CD8-positive, alpha-beta memory T cell (primary cell): ENCODE measurements at places on chromosomes 2 and 18.

GRCh38 chr2:35125278-35125677, 1230.3 kb upstream of the CRIM1 start:
- no peak for DNase-seq

- DNase-seq = no peak
These were observed 9.1 kb upstream of the MYO5B start for GRCh38 chr18:50203801-50204604.

- DNase-seq = no peak
These were observed 214.8 kb upstream of the RAB6C start for GRCh38 chr2:129764376-129765325.

DNA sequence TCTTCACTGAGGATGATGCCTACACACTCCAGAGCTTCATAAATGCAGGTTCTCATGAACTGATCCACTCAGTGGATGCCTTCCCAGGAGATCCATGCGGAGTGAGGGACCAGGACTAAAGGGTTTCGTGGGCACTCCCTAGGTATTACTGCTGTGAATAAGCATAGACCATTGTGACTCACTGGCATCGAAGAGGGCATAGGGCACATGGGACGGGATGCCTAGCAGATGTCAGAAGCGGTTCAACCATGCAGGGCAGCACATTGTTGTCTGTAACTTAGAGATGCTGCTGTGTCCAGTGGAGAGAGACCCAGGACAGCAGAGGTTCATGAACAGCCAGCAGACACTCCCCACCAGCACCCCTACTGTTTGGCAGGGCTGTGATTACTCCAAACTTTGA, 17.2 kb downstream of the GKN2 start:
- no peak for DNase-seq

DNA sequence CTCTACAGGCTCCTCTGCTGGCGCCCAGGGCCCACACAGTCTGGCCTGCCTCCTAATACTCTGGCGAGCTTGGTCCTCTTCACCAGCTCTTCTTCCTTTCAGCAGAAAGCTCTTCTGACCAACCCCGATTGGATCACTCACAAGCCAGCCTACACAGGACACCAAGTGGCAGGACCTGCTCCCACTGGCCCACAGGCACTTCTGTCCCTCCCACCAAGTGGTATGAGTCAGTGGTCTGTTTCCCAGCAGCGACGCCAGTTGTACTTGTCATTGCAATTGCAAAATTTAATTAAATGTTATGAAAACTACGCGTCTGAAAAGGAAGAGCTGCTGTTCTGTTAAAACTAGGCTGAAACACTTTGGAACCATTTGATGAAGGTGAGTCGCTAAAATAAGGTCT, 46.7 kb downstream of the NDUFA10 start:
- DNase-seq = no peak

DNA sequence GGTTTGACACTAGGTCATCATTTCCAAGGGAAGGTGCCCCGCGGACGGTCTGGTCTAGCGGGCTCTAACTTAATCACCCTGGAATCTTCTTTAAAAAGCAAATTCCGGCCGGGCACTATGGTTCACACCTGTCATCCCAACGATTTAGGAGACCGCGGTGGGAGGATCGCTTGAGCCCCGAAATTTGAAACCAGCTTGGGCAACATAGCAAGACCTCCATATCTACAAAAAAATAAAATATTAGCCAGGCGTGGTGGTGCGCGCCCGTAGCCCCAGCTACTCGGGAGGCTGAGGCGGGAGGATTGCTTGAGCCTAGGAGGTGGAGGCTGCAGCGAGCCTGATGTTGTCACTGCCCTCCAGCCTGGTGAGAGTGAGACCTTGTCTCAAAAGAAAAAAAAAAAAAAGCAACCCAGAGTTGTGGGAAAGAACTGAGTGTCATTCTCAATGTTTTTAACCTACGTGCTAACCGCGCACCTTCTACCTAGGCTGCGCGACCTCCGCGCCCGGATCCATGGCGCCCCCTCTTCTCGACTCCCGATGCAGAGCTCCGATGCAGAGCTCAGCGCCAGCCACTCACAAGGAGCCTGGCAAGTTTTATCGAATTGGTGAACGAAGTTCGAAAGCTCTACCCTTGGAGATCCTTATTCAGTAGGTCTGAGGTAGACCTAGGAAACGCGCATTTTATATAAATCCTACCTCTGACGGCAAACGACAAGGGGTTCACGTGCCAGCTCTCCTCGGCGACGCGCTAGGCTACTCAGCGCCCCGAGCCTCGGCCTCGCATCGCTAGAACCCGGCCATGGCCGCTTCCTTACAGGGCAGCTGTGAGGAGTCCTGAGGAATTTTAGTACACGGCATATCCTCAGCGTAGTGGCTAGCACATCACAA, 888 bp upstream of the TWSG1 start:
- DNase-seq = peak; percentile 2

DNA sequence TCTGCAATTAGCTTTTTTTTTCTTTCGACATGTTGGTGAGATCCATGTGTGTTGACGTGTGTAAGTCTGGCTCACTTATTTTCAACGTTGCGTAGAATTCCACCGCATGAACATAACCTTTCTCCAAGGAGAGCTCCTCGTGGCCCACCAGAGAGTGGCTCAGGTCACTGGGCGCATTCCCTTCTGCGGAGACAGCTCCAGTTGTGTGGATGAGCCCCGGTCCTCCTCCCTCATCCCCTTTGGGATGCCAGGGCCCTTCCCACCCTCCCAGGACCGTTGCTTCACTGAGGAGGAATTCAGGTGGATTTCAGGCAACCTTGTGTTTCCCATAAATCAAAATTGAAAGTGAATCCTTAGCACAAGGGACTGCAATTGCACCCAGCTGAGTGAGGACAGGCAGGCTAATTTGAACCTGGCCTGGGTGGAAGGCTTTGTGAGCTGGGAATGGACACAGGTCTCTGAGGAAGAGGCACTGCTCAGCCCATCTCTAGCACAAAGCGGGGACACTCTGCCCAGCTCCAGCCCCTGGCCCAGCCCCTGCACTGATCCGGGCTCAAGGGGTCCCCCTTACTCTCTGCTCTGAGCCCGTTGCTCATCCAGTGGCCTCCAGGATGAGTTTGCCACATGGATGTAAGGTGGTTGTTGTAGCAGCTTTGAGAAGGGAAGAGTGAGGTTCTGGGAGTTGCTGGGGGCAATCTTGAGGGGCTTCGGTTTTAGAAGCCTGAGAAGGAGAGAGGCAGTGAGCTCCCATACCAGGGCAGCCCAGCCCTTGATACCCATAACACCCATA, 57.8 kb upstream of the HAAO start:
- DNase-seq = no peak

DNA sequence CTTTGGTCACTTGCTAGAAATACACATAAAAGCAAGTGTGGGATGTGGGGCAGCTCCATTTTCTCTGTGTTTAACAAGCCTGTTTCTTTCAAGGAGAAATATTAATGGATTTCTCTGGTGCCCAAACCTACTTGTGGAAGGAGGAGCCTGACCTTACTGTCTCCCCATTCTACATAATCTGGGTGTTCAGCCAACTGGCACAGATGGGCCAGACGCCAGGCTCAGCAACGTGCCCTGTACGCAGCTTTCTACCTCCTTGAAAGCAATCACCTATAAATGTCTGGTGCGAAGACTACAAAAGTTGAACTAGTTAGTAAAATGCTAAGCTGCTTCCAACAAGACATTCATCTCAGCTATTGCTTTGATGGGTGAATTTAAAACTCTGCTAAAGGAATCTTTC, 33.2 kb upstream of the MYO3B start:
- no peak for DNase-seq

DNA sequence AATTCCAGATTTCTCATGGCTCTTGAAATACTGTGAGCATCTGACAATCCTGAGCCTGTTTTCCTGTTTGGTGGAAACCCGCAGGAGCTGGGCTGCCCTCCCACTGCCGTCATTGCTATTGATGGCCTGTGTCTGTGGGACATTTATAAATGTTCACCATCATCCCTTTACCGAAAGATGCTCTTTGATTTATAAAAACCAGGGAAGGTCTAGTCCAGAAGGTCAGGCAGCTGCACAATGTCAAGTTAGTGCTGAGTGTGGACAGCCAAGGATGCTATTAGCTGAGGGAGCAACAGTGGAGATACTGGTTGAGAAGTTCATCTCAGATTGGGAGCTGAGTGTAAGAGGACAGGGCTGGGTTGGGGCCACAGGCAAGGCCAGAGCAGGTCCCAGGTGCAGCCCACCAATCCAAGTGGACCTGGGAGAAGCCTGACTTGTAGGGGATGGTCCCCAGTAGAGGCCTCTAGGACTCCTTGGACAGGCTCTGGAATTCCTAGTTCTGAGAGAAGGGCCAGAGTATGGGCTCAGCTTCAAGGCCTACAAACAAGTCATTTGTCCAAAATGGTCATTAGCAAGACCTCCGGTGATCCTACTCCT, 55.1 kb downstream of the COPS8 start:
- DNase-seq = no peak

DNA sequence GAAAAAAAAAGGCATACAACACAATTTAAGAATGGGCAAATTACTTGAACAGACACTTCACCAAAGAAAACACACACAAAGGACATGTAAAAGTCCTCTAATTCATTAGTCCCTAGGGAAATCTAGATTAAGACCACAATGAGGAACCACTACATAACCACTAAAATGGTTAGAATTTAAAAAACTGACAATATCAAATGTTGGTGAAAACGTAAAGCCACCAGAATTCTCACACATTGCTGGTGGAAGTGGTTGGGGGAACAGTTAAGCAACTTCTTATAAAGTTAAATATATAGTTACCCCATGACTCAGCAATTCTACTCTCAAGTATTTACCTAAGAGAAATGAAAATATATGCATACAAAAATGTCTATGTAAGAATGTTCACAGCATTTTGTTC, 11.8 kb downstream of the RTN4 start:
- no peak for DNase-seq

GRCh38 chr2:210795506-210795905, 239.1 kb downstream of the CPS1 start:
- no peak for DNase-seq

GRCh38 chr18:78813156-78813555, 166.5 kb upstream of the SALL3 start:
- no peak for DNase-seq
